ENCODE measurements at places on chromosomes 11 and 22.

DNA sequence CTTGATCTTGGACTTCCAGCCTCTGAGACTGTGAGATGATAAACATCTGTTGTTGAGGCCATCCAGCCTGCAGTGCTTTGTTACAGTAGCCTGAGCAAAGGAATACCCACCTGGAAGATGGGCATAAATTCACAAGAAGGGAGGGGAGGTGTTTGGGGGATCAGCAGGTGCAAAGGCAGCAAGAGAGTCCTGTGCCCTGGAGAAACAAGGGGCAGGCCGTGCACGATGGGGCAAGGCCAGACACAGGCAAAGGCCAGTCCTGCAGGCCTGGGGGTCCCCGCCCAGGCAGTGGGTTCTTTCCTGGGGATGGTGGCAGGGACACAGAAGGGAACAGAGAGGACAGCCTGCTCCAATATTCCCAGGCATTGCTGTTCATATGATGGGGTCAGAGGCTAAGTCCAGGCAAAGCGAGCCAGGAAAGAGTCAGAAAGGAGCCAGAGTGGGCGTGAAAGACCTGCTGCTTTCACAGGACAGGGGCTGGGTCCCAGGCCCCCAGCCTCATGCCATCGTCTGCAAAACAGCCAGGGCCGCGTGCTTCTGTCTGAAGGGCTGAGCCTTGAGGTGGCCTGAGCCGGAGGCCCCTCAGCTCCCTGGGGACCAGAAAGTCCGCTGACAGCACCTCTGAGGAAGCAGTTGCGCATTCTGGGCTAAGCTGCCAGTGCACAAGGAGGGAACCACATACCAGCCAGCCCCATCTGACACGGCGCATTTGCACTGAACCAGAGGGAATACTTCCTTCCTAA, 48.8 kb downstream of the MYEOV start:
- DNase-seq, result no peak

DNA sequence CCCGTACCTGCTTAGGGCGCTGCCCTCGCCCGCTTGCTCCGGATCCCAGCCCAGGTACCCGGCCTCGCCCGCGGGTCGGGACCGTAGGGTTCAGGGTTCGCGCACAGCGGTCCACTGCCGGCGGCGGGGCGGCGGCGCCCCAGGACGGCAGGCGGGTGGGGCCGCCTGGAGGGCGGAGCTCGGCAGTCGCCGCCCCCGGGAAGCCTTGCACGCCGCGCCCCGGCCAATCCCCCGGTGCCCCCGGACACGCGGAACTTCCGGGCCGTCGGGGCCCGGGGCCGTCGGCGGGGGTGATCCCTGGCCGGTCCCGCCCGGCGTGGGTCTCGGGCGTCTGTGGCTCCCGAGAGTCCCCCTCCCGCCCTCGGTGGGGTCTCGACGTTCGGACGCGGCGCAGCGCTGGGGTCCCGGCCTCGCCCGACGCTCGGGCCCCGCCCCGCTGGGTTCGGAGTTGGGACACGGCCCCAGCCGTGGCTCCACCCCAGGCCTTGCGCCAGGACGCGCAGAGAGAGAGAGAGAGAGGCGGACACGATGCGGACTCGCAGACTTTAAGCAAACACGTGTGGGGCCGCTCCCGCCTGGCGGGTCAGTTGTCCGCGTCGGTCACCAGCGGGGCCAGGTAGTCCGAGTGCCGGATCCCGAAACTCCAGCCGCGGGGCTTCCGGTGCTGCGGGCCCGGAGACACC, at the start of gene TYMP:
TYMP (minus strand) TSS at position 116 of the 683 bp plus-strand sequence. CDS start 303 bp downstream, outside the sequence.
- DNase-seq, result peak; percentile 65

- peak; percentile 34 for DNase-seq
Measured at GRCh38 chr11:128667873-128668272, 26.0 kb upstream of the FLI1 start.

GRCh38 chr22:47123006-47123826, 360.8 kb downstream of the TBC1D22A start:
- no peak for DNase-seq

GRCh38 chr11:112773264-112773663, 188.0 kb upstream of the NCAM1 start:
- DNase-seq, result no peak

GRCh38 chr22:30892286-30892685, 76.3 kb downstream of the MORC2 start:
- DNase-seq, result no peak

- DNase-seq, result peak; percentile 98
Measured at GRCh38 chr11:75557666-75558494, 4.2 kb upstream of the SERPINH1 start.

- DNase-seq, result no peak
Measured at GRCh38 chr11:66881451-66881835, 24.6 kb downstream of the LRFN4 start.

DNA sequence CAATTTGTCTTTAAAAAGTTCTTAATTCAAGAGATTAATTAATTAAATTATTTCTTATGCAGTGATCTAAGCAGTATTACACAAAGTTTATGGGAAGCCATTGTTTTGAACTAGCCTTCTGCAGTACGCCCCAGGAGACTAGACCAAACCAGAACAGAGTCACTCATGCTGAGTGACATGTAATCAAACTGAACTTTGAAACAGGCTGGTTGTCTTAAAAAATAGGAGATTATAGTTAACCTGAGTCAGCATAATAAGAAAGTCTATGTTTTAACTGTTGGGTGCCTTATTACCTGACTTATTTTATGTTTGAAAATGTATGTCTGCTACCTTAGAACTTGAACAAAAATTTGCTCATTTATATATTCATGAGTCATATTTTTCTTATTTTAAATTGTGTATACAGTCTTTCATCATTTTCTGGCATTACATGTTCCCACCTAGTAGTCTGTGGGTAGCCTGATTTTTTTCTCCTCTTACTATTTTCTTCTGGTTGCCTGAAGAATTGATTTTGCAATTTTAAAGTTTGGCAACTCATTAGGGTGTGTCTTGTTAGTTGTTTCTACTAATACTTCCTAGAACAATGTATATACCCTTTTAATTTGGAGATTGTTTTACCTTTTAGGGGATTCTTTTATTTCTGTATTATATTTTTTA, 161.4 kb downstream of the AASDHPPT start:
- DNase-seq, result no peak

GRCh38 chr11:69388661-69389060, 92.8 kb upstream of the LINC01488 start:
- DNase-seq, result no peak

DNA sequence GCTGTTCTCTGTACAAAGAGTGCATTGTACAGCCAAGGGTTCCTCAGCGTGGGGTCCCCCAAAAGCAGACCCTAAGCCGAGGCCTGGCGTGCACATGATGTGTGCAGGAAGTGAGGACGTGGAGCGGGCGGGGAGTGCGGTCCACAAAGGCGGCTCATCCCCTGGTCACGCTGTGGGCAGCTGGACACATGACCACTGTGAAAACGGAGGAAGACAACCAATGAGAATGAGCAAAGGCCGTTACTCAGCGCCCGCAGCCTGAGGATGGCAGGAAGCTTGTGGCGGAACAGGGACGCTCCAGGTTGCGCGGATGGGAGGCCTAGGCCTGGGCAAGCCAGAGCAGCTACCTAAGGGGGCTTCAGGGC, 1263.7 kb downstream of the BRD1 start:
- DNase-seq, result no peak

DNA sequence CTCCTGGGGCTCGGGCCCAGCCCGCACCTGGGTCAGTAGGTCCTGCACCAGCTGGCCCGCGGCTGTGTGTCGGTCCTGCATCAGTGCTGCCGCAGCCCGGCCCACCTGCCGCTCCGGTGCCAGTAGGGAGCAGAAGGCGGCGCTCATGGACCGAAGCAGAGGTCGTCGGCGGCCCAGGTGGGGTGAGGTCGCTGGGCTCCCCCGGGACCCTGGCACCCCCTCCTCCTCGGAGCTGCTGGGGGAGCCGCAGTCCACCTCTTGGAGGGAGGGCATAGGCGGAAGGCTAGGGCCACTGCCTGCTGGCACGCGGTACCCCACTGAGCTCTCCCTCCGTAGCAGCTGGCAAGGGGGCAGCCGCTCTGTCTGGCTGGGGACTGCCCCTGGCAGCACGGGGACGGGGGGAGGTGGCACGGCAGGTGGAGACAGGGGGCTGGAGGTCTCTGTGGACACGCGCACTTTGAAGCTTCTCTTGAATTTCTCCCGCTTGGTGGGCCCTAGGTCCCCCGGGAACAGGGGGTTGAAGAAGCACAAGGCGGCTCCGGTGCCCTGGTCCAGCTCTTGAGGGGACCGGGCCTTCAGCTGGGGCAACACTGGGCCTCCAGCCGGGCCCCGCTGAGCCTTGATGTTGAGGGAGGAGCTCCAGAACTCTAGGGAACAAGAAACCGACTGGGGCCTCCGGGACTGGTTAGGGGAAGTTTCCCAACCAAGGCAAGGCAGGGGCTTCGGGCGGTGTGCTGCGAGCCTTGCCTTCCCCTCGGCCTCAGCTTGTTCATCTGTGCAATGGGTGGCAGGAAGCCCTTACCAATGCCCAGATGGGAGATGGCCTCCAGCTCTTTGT, 1.4 kb downstream of the RIN1 start:
- DNase-seq, result no peak

DNA sequence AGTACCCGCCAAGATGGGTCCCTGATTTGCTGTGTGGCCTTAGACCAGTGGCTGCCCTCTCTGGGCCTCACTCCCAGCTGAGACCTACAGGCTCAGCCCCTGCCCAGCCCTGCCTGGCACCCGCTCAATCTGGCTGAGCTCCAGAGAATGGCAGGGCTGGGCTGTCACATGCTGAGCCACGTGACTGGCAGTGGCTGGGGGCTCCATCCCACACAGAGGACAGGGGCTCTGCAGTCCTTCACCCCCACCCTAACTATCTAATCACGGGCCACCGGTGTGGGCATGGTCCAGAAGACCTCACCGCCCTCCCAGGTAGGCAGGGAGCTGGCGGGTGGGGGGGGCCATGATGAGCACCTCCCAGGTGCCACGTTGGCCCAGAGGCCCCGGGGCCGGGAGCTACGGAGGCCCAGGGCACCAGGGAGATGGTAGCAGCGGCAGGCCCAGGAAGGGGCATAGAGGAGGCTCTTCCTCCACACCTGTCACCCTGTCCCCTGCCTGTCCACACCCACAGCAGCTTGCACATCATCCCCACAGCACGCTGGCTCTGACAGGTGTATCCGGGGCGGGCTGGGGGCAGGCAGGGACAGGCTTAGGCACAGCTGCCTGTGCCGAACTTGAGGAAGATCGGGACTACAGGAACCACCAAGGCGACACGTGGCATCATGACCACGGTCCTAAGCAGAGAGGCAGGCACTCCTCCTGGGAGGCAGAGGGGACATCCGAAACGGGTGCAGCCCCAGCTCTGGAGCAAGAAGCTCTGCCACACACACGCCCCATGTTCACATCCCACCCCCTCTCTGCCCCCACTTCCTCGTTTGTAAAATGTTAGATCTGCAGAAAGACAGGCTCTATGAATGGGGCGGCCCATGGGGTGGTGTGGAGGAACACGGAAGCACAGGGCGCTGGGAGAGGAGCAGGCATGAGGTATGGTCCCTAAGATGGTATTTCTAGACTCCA, 1.5 kb upstream of the ALDH3B1 start:
- DNase-seq, result no peak
